ENCODE measurements at places on chromosomes 2 and 18. TPM values are rescaled to one million over a fixed set of nuclear protein-coding genes. Genes with fewer than 3 reads are reported as not detected.

Gene PPP1R1C
- 0.96 TPM for total RNA-seq

Gene CEBPZ
- total RNA-seq: 29.8 TPM

Gene ABCG8
- not detected for total RNA-seq

Gene MAP2
- total RNA-seq: 4.6 TPM

Gene CHST9
- not detected for total RNA-seq

Gene FIGN
- total RNA-seq: 1.0 TPM

Gene SMAD2
- total RNA-seq: 51.3 TPM

Gene POTEC
- not detected for total RNA-seq

Gene ERMN
- total RNA-seq: not detected

Gene DYSF
- total RNA-seq: 4.3 TPM
